Hindlimb muscle (tissue), 1 donor: ENCODE measurements at places on chromosomes 11 and 22. TPM values are rescaled to one million over a fixed set of nuclear protein-coding genes. Genes with fewer than 3 reads are reported as not detected.

DNA sequence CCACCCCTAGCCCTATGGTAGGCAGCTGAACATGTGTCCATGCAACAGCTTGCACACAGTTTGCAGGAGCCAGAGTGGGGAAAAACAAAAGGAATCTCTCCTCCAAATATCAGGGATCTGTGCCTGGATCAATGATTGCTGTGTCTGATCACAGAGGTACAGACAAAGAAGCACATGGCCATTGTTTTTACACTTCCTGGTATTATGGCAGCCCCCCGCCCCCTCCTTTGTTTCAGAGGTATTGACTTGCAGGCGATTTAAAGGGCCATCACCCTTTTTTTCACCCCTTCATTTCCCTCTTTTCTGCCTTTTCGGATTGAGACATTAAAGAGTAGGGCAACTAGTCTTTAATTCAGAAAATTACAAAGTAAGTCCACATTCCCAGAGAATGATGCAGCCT is 453.0 kb upstream of the LUZP2 start:
- no peak for DNase-seq

DNA sequence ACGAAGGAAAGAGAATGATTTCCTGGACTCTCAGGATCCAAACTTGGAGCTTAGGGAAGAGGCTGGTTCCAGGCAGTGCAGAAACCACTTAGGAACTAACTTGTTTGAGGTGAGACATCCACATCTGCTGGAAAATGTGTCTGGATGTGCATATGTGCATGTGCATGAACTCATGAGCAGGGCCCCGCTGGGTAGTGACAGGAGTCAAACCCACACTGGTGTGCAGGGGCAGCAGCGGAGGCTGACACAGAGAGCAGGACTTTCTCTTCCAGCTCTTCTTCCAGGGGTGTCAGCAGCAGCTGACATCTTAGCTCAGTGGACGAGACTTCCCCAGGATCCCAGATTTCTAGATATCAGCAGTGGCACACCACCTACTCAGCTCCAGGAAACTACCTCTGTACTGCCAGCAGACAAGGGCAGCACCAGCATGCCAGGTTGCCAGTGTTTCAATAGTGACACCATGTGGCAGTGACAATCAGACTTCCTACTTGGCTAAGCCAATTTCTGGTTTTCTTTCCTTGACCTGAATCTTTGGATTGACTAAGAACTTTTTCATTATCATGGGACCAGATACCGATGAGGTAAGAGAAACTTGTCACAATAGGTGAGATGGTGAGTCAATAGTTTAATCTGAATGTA is 227.5 kb upstream of the ZC3H12C start:
- DNase-seq = no peak

GRCh38 chr11:47595029-47595428 is 818 bp upstream of the C1QTNF4 start:
- DNase-seq = no peak

- DNase-seq = no peak
Observed at GRCh38 chr11:62432695-62433094, 13.9 kb downstream of the SCGB1A1 start.

DNA sequence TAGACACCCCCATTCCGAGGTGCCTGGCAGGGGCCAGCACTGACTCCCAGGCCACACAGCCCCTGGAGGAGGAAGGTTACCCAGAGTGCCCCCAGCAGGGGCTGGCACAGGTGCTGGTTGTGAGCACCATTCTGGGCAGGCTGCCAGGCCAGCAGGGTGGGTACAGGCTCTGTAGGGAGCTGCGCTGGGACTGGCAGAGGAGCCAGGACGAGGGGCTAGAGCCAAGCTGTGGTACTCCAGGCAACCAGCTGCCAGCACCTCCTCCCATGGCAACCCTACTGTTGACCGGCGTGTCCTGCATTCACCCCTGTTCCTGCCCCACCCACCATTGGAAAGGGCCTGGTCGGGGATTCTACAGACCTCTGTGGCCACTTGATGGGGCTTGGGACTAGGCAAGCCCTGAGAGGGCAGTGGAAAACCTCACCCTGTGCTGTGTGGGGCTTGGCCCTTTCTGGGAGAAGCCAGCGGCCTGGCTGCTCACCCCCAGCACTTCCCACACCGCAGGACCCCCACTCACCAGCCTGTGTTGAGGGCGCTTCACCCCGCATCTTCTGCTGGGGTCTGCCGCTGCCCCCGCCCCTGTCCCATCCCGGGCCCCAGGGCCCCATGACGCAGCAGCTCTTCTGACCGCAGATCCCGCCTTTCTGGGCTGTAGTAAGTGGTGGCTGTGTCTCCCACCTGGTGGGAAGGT is 1.9 kb downstream of the CLDN5 start:
- DNase-seq = peak; percentile 34

DNA sequence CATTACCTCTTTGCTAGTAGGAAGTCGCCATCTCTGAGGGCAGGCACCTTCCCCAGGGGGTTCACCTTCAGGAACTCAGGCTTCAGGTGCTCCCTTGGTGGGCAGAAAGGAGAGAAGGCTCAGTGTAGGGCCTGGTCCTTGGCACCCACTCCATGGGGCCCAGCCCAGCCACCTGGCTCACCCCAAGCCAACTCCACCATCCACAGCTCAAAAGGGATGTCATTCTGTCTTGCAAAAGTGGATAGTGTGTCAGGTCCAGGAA is 2.7 kb upstream of the GSTT4 start:
- no peak for DNase-seq

GRCh38 chr11:7413961-7414915 is 71.1 kb upstream of the OLFML1 start:
- DNase-seq = no peak

GRCh38 chr11:46930089-46930488 is 6.5 kb upstream of the CSTPP1 start:
- DNase-seq = no peak

HTR3B gene
- polyA plus RNA-seq = 0.09 TPM
